ENCODE measurements at places on chromosomes 7 and 10.

DNA sequence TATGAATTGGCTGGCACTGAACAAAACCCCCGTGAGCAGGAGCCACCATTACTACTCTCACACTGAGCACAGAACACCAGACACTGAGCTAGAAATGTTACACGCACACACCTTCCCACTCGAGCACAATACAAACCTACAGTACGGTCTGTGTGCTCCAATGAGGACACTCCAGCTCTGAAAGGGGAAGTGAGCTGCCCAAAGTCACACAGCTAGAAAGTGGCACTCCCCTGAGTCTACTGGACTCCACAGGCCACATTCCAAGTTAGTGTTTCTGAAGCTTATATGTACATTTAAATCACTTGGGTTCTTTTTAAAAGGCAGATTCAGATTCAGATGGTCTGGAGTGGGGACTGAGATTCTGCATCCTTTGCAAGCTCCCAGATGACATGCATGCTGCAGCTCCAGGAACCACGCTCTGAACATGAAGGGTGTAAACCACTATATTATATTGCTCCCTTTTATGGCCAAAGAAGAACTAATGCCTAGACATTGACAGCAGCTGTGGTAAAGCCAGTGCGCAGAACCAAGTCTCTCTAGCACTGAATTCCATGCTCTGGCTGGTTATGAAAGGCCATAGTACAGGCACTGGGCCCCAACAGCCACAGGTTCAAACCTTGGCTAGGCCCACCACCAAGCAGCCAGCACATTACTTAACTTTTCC lies 77.1 kb downstream of the FRMPD2 start:
- no peak for DNase-seq

DNA sequence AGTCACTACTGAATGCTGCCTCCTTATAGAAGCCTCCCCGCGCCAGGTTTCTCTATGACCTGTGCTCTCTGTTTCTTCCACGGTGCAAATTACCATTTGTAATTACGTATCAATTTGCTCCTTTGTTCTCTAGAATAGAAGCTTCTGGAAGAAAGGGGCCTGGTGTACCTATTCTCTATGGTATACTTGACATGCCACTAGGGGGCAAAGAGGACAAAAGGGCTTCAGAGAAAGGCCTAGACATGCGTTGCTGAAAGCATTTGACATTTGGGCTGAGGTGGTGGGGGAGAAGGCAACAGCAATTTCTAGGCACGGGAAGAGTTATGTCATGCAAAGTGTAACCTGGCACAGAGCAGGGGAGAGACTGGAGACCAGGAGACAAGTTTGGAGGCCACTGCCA lies 148.7 kb downstream of the WDR11 start:
- no peak for DNase-seq

DNA sequence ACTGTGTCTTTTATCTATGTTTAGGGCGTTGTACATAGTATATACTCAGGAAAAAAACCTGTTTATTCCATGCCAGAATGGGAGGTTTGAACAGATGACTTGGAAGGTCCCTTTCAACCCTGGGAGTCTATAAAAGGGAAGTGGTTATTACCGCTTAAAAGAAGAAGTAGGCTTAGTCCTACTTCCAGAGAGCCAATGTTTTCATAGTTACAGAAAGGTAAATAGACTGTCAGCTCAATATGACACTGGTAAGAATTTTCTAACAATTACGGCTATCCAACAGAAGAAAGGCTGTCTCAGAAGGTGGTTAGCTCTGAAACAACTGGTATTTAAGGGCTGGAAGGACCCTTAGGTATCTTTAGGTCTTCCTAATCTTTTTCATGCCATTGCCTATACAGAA lies 1.1 kb upstream of the TFAM start:
- peak; percentile 85 for DNase-seq

DNA sequence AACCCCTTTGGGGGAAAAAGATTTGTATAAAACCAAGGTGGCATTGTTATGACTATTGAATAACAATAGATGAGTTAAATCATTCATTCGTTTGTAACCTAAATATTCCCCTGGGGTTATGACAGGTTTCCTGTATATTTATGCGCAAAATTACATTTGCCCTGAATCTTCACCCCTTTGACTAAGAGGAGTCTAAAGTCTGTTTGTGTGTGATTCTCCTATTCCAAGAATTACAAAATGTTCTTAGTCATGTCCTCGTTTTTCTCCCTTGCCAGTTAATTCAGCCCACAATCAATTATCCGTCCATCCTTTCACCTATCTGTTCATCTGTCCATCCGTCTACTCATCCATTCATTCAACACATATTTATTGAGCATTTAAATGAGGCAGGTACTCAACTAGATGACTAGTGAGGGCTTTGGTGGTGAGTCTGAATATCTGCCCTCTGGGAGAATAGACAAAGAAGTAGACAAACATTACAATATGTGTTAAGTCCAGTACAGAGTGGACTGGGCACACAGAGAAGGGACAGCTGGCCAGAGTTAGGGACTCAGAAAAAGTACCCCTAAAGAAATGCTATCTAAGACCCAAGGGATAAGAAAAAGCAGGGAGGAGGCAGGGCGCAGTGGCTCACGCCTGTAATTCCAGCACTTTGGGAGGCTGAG lies 35.6 kb upstream of the TCF7L2 start:
- DNase-seq = no peak

GRCh38 chr10:99528494-99529441 lies 4.0 kb upstream of the NKX2-3 start:
- no peak for DNase-seq

GRCh38 chr10:84341538-84341856 lies 13.1 kb downstream of the CCSER2 start:
- no peak for DNase-seq

GRCh38 chr7:36591636-36592035 lies 132.7 kb downstream of the AOAH start:
- DNase-seq = peak; percentile 7

DNA sequence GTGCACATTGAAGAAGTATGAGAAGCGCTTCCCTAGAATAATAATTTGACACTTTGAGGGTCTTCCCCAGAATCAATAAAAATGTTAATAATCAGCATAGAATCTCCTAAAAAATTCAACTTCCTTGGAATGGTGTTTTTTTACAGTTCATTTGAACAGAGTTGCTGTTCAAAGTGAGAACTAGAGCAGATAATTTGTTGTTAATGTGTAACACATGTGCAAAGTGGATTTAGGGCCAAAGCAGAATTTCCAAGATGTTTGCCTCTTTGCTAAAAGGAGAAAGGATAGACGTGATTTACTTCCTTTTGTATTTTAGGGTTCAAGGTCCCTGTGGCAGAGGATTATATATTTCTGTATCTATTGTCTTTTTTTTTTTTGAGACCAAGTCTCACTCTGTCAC lies 73.8 kb downstream of the ZNF277 start:
- no peak for DNase-seq

GRCh38 chr10:115857856-115858255 lies 415.1 kb downstream of the GFRA1 start:
- no peak for DNase-seq

DNA sequence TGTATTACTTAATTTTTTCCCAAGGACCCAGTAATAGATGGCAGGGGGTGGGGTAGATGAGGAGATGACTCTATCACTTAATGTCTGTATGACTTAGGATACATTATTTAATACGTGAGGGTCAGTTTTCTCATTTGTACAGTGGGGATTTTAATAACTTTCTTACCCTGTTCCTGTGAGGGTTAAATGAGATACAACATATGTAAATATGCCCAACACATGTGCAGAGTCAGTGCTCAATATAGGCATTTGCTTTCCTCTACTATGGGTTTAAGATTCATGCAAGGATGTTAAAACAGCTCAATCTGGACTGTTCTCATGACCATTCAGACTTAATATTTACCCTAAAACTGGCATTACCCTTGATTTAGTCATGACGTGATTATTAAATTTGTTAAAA lies 31.2 kb downstream of the ST7 start:
- no peak for DNase-seq

GRCh38 chr10:76649723-76650127 lies 987.9 kb downstream of the KCNMA1 start:
- no peak for DNase-seq

DNA sequence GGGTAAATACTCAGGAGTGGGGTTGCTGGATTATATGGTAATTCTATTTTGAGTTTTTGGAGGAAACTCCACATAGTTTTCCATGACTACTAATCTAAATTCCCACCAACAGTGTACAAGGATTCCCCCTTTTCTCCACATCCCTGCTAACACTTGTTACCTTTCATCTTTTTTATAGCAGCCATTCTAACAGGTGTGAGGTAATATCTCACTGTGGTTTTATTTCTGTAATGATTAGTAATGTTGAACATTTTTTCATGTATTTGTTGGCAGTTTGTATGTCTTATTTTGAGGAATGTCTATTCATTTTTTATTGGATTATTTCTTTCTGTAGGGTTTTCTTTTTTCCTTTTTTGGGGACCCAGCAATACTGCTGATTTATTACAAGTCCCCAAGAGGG lies 14.9 kb downstream of the TAF3 start:
- DNase-seq = no peak

GRCh38 chr7:3897430-3898372 lies 596.6 kb downstream of the SDK1 start:
- peak; percentile 35 for DNase-seq

DNA sequence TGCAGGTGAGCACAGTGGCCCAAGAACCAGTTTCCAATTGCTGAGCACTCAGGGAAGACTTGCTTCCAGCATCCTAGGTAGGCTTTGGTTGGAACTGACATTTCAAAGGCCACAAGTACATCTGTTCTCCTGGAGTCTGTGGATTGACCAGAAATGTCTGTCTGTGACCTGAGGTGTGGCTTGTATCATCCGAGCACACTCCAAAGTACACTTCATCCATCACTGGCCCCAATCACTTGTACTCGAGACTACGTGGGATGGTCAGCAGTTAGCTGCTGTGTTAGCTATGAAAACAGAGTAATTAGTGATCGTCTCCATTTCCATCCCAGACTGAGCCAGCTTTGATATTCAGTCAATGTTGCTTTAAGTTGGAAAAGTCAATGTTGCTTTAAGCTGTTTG lies 45.0 kb downstream of the MKI67 start:
- DNase-seq = no peak

- no peak for DNase-seq
These were observed 116.7 kb downstream of the VIPR2 start for GRCh38 chr7:159027789-159028507.

DNA sequence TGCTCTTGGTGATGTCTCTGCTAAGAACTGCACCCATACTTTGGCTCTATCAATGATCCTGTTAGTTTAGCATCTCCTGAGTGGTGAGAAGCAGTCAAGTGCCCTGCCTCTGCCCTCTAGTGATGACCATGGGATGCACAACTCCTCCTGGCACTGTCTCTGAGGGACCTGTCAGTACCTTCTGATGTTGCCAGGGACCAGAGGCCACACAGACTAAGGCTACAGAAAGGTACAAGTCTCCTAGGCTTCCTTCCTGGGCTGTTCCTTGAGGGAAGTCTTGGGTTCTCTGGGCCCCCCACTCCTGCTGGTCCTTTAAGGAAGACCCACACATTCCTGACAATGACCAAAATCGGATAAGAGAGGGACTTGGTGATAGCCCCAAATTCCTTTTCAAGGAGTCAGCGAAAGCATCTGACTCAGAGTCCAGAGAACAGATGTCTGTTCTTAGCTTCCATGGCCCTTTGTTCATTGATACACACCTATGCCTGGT lies 15.3 kb downstream of the NKX2-3 start:
- peak; percentile 26 for DNase-seq

GRCh38 chr10:48491392-48492139 lies 113.3 kb downstream of the ARHGAP22 start:
- DNase-seq = no peak

- DNase-seq = no peak
These were observed 27.3 kb upstream of the SYCE1 start for GRCh38 chr10:133592716-133593115.

- peak; percentile 27 for DNase-seq
These were observed 205.0 kb downstream of the BBS9 start for GRCh38 chr7:33334349-33334748.

- DNase-seq = no peak
These were observed 21.2 kb downstream of the ZMIZ2 start for GRCh38 chr7:44769776-44770294.

DNA sequence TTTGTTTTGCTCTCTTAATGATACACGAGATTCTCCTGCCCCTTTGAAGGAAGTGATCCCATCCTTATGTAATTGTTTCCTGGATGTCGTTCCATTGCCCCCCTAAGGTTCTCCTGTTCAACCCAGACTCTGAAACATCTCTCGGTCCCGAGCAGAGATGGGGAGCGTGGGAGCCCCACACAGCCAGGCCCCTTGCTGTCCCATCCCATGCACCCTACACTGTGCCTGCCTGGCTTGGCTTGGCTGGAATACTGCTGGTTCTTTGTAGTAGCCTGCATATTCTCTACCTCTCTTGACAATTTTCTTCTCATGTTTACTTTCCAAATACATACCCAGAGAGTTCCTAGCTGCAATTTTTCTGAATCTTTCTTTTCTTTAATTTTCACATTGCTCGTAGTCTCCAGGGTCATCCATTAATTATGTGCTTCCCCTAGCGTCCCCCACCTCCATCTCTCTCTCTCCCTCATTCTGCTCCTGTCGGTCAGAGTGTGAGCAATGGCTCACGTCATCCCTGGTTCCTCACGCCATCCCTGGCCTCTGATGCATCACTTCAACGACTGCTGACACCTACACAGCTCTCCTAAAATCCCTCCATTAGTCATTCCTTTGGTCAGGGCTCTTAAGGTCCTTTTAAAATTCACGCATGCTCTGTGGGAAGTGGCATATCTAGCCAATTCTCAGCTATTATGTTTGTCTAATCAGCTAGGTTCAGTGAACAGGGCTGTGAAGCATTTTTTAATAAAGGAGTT lies 32.5 kb upstream of the GPR158 start:
- DNase-seq = no peak

GRCh38 chr10:86391986-86392722 lies 25.6 kb upstream of the GRID1 start:
- DNase-seq = no peak

GRCh38 chr7:23787272-23787671 lies 77.3 kb downstream of the STK31 start:
- DNase-seq = no peak

- peak; percentile 35 for DNase-seq
These were observed 161.0 kb upstream of the TRIM24 start for GRCh38 chr7:138299066-138299465.

DNA sequence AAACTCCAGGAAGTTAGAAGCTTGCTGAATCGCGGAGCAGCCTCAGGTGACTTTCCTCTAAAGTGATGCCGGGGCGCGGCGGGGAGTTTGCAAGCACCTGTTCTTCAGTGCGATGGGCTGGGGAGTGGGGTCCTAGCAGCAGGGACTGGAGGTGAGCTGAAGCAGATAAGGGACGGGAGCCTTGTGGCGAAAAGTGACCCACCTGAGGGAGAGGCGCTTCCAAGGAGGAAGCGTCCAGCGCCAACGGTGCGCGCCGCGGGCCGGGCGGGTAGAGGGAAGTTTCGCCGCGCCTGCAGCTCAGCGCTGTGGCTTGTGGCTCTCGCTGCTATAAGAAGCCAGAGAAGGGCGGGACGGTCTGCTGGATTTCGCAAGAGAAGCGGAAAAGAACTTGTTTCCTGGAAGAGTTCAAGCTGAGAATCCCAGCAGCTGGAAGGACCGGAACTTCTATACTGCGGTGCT lies at the start of gene STEAP4:
Gene STEAP4, minus strand, starts transcription at position 305 of the 459 bp plus-strand sequence. CDS start 22,625 bp downstream, outside the sequence.
- peak; percentile 64 for DNase-seq

DNA sequence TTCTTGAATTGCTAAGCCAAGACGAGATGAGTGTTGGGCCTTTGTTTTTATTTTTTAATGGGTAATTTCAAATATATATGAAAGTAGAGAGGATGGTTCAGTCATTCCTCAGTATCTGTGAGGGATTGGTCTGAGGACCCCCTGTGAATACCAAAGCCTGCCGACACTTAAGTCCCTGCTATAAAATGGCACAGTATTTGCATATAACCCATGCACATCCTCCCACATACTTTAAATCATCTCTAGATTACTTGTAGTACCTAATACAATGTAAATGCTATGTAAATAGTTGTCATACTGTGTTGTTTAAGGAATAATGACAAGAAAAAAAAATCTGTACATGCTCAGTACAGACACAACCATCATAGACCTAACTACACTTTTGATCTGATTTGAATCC lies 73.4 kb downstream of the NOD1 start:
- no peak for DNase-seq
